ENCODE measurements at places on chromosomes 6 and 20. TPM values are rescaled to one million over a fixed set of nuclear protein-coding genes. Genes with fewer than 3 reads are reported as not detected.

DNA sequence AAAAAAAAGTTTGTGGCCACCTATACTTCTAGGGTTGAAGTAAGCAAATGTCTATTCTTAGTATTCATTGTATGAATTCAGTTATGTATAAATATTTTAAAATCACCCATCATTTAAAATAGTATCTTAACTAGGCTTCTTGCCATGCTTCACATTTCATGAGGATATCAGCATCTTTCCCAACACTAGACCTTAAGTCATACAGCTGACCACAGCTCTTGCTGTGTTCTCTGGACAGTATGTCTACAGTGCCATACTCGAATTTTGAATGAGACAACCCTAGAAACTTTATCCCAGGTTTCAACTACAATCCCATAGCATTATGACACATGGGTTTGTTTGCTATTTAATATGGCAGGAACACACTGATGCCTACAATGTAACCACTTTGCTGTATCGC, 5.2 kb downstream of the TXNDC5 start:
- DNase-seq = no peak

DNA sequence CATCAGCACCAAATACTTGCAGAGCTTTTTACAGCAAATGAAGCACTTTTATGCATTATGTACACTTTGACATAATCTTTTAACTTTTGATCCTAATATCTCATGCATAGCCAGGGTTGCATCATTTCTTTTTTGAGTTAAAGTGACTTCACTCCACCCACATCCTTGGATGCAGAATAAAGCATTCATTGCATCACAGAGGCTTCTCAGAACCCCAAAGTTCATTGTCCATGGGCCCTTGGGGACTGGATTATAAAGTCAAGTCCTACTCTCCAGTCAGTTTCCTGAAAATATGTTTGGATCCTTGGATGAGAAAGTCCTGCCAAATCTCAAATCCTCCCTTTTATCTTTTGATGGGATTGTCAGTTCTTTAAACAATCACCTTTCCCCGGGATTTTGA, 10.6 kb upstream of the EFHC1 start:
- DNase-seq = peak; percentile 37

DNA sequence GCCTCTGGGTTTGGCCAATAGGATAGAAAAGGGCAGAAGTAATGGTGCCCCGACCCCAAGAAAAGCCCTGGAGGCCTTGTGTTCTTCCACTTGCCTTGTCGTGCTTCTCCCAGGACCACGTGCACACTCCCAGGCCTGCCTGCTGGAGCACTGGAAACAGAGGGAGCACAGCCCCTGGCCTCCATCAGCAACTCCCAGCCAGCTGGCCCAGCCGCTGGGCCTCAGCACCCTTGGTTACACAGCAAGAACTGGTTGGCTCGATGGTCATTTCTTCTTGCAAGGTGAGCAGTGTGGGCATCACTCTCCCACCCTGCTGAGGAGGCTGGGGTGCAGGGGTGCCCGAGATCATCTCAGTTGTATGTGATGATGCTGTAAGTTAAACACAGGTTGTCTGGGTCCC, 69.2 kb upstream of the CST7 start:
- DNase-seq = no peak

DNA sequence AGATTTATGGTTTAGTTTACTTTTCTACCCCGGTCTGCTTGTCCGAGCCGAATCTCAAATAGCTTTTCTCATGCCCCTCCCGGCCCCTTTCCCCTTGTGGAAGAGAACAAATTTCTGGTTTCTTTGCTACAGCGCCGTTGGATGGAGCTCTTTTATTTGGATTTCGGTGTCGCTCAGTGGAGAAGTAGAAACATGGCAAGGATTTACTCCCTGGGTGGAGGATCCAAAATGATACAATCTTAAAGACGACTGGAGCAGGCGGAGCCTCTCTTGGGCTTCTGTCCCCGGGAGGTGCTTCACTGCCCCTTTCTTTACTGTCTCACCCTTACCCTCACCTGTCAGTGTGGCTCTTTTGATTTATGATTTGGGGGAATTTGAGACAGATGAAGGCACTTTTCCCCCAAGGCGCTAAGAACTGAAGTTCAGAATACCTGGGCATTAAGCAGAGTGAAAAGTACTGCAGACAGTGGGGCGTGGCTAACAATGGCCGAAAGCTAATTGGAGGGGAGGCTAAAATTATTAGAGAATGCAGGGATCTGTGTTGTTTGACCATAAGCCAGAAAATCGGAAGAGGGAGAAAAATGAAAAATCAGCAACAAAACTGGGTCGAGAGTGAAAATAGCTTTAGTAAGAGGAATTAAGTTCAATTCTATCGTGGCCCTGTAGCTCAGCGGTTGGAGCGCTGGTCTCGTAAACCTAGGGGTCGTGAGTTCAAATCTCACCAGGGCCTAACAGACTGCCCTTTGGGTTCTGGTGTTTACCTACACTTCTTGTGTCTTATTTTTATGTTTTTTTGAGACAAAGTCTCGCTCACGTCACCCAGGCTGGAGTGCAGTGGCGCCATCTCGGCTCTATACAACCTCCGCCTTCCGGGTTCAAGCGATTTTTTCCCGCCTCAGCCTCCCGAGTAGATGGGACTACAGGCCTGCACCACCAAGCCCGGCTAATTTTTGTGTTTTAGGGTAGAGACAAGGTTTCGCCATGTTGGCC, 145.1 kb upstream of the ZNF184 start:
- DNase-seq = peak; percentile 52

Gene OTOR
- 0.35 TPM for total RNA-seq

Gene APCDD1L
- 2.1 TPM for total RNA-seq
